Renal cortical epithelial cell (primary cell): ENCODE measurements at places on chromosomes 13 and 19.

GRCh38 chr13:90956031-90956430 lies 391.5 kb upstream of the MIR17HG start:
- no peak for DNase-seq

GRCh38 chr19:1058112-1058511 lies 8.9 kb upstream of the ARHGAP45 start:
- DNase-seq, result no peak

GRCh38 chr19:50843701-50844221 lies 10.4 kb upstream of the KLK15 start:
- no peak for DNase-seq

DNA sequence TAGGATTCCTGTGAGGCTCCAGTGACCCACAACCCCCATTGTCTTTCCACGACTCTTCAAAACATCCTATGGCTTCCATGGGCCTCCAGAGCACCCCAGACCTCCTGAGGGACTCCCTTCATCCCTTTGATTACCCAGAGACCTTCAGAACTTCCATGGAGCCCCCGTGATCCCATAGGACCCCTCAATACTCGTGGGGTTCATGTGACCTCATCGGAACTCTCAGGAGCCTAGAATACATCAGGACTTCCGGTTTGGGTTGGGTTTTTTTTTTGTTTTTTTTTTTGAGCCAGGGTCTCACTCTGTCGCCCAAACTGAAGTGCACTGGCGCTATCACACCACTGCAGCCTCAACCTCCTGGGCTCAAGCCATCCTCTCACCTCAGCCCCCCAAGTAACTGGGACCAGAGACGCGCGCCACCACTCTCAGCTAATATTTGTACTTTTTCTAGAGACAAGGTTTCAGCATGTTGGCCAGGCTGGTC lies 774 bp downstream of the ALDH16A1 start:
- DNase-seq, result no peak

- DNase-seq, result peak; percentile 60
Measured at GRCh38 chr13:105406551-105406950, 1128.9 kb downstream of the EFNB2 start.
